HepG2 (cell line): ENCODE measurements at places on chromosomes 2 and 18.
A peak's percentile ranks its signal among the peaks of the same experiment; 100 is the strongest.

- no peak for DNase-seq
These were observed 128.0 kb downstream of the ARL4C start for GRCh38 chr2:234368861-234369261.

GRCh38 chr18:12694032-12694431 is 8.5 kb downstream of the CEP76 start:
- DNase-seq, result peak; percentile 55

DNA sequence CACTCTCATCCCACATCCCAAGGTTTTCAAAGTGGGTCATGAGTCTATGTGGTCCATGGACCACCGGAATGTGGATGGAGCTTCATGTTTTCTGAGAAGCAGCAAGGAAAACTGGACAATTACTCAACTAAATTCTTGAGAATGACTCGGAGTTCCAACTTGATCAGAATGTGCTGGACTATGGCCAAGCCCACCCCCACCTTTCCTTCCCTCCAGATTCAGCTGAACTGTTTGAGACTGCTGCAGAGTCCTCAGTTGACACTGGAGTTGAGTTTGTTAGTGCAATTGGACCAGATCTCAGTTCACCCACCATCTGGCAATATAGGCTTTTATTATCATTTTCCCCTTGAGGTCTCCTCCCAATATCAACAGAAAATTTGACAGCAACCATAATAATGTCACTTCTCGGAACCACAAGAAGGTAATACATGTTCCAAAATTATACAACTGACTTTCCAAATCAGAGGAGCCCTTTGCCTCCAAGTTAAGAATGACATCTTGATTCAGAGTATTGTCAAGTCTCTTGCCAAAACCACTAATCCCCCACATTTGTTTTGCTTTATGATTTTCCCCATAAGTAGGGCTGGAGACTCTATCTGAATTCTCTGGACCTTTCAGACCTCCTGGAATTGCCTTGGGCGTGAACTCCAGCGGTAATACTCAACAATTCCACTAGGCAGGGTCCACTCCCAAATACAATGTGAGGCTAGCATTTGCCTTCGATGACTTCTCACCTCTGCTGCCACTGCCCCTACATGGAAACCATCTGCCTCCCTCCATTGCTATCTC is 8.8 kb downstream of the COL4A4 start:
- DNase-seq, result no peak

- DNase-seq, result no peak
These were observed 680.4 kb downstream of the TDRD15 start for GRCh38 chr2:21804151-21804550.

GRCh38 chr2:177460973-177461585 is 68.5 kb downstream of the AGPS start:
- DNase-seq, result no peak
